A172 (cell line): ENCODE measurements at places on chromosomes 6 and 20. TPM values are rescaled to one million over a fixed set of nuclear protein-coding genes. Genes with fewer than 3 reads are reported as not detected.

DNA sequence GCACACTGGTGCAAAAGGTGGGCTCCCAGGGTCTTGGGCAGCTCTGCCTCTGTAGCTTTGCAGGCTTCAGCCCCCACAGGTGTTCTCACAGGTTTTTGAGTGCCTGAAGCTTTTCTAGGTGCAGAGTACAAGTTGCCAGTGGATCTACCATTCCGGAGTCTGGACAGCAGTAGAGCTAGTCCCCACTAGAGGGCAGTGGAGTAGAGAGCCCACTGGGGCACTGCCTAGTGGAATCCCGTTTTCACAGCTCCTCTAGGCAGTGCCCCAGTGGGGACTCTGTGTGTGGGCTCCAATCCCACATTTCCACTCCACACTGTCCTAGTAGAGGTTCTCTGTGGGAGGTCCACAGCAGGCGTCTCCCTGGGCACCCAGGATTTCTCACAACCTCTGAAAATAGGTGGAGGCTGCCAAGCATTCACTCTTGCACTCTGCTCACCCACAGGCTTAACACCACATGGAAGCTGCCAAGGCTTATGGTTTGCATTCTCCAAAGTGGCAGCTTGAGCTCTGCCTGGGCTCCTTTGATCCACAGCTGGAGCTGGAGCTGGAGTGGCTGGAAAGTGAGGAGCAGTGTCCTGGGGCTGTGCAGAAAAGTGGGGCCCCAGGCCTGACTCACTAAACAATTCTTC is 86.3 kb upstream of the PROKR2 start:
- DNase-seq = peak; percentile 12

GRCh38 chr20:23690581-23690980 is 1.7 kb upstream of the CST4 start:
- DNase-seq = no peak

GRCh38 chr6:169082817-169083507 is 170.7 kb downstream of the THBS2 start:
- DNase-seq = no peak

- no peak for DNase-seq
Observed at GRCh38 chr6:118016532-118016931, 109.5 kb downstream of the SLC35F1 start.

DNA sequence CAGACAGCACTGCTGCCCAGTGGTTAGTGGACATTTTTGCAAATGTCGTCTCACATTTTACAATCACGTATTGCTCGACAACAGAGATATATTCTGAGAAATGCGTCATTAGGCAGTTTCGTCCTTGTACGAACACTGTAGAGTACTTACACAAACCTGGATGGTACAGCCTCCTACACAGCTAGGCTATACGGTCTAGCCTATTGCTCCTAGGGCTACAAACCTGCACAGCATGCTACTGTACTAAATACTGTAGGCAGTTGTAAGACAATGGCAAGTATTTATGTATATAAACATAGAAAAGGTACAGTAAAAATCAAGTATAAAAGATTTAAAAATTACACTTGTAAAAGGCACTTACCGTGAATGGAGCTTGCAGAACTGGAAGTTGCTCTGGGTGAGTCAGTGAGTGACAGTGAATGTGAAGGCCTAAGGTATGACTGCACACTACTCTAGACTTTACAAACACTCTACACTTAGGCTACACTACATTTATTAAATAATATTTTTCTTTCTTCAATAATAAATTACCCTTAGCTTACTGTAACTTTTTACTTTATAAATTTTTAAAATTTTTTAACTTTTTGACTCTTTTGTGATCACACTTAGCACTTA is 43.1 kb downstream of the ALDH5A1 start:
- no peak for DNase-seq

- DNase-seq = no peak
Observed at GRCh38 chr20:54726687-54727300, 251.4 kb downstream of the DOK5 start.

DNA sequence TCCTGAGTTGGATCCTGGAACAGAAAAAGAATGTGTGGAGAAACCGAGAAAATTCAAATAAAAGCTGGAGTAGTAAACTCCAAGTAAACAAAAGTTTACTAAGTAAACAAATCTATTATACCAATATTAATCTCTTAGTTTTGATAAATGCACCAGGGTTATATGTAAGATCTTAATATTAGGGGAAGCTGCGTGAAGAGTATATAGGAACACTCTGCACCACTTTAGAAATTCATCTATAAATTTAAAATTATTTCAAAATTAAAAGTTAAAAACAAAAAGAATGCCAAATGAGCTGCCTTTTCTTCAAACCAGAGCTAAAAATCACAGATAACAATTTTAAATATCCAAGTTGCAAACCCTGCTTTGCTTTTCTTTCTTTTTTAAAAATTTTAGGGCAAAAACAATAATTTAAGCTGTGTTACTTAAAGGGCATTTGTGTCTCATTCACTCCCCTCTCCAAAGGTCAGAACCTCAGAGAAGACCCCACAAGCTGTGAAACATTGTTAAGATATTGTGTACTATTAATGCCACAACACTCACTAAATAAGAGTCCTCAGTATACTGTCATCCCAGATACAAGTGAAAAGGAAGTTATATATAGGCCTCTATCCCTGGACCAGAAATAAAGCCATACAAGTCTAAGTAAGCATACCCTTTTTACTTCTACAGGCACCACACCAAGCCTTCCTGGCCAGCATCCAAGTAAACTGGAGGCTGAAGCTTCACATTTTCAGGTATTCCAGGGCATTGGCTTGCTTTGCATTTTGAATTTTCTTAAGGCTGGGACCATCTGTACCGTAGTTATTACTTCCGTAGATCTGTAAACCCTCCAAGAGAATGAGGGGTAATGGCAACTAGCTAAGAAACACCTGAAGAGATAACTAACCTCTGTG is 7.0 kb downstream of the DNAAF9 start:
- no peak for DNase-seq

Gene FGD2
- not detected in 2 replicates for total RNA-seq

- no peak for DNase-seq
Observed at GRCh38 chr6:56444855-56445254, 197.5 kb upstream of the COL21A1 start.

GRCh38 chr6:114100215-114100994 is 129.5 kb upstream of the HDAC2 start:
- DNase-seq = peak; percentile 47

DNA sequence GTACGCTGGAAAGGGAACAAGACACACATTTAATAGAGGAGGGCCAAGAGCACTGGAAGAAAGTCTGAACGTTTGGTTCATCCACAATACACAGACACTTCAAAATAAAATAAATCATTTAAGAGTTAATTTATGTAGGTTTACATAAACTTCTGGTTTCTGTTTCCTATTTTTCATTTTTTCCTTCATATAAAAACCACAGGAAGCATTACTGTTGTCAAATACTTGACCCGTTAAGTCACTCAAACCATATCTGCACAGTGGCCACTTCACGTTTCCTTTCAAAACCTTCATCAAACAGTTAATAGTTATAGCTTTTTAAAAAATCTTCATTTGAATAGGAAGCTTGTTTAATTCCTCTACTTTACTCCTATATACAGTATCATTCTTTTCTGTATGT is 257.6 kb upstream of the THEMIS start:
- no peak for DNase-seq

GRCh38 chr6:99603421-99604165 is 3.0 kb upstream of the PRDM13 start:
- no peak for DNase-seq

Gene HS3ST5
- not detected in 2 replicates for total RNA-seq

GRCh38 chr20:64053841-64054661 is 4.6 kb upstream of the SOX18 start:
- peak; percentile 66 for DNase-seq

DNA sequence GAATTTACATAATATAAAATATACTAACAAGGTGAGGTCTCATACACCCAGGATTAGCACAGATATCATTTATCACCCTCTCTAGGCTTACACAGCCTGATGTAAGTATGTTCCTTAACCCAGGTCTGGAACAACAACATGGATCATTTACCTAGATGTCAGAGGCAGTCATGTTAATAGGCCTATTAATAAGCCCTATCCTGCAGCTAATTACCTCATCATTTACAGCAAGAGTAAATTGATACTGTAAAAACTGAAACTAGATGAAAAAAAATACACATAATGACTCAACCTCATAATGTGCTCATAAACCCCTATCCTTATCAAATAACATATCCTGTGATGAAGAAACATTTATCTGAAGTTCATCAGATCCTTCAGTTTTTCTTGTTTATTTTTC is 334.3 kb upstream of the MANEA start:
- no peak for DNase-seq

- no peak for DNase-seq
Observed at GRCh38 chr6:4682431-4683097, 93.6 kb upstream of the CDYL start.

DNA sequence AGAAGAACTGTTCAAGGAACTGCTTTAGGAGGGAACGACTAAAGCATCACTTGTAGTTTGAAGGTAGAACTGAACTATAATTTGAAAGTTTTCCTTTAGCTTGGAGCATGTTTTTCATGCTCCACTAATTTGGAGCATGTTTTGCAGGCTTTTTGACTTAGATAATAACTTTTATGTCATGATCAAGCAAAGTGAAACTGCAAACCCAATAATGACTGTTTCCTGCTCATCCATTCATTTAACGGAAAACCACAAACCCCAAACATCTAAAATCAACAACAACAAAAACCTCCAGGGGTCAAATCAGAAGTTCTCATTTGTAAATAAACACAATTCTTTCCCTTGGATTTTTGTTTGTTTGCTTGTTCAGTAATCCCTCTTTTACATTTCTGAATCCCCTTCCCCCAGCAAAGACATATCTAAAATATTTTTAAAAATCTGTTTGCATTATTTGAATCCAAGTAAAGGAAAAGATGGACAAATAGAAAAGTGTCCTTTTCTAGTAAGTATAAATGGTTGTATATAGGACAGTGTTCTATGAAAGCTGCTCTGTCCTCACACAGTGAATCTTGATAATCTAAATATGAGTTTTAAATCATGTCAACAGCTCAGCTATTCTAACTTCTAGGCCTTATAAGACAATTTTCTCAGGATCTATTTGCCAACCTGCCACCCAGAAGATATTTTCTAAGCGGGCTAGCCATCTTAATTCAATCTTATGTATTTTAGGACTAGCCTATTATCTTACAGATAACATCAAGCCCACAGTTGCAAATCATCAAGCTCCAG is 2.6 kb downstream of the SIM1 start:
- no peak for DNase-seq

DNA sequence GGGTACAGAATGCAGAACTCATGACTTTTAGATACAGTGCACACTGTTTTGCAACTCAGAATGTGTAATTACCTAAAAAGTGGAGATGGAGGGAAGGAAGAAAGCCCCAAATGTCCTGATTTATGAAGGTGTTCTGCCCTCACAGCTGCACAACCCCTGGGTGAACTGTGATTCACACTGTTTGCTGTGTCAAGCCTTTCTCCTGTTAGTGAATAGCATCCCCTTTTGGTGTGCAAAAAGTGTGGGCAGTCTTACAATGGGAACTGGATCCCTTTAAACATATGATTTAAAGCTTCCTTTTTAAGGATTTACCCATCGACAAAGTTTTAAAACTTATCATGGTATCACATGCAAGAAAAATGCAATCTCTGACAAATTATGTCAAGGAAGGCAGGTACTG is 633.4 kb upstream of the EPHA7 start:
- DNase-seq = no peak

DNA sequence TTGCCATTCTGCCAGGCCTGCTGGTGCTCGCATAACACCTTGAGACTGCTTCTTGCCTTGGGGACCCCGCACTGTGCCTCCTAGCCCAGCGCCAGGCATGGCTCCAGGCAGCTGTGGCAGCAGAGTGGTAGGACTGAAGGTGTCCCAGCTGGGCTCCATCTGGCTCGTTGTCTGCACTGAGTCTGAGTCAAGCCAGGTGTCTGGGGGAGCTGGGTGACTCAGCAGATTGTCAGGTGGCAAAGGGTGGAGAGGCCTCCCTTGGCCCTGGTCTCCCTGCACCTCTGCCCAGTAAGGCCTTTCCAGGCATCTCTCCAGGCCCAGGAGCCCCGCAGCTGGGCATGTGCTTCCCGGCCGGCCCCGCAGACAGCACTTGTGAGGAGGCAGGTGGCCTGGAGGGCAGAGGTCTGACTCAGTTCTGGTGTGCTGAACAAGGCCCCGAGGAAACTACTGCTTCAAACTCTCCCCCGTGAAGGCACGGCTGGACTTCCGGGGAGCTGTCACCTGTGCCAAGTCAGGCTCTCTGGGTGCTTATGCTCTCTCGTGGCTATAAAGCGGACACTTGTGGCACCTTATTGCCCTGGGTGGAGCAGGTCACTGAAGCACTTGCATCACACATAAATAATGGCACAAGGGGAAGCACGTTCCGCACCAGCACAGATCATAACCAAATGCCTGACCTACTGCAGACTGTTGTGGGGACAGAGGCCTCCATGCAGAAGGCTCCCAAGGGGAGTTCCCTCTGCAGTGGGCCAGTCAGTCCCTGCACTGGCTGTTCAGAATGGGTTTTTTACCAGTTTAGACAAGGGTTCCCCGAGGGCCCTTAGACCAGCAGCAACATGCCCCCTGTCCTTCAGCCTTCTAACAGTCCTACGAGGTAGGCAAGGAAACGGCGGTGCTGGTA is 27.5 kb downstream of the FOXC1 start:
- peak; percentile 89 for DNase-seq

Gene MRPS18B
- total RNA-seq = 76.8 and 82.8 TPM in 2 replicates

DNA sequence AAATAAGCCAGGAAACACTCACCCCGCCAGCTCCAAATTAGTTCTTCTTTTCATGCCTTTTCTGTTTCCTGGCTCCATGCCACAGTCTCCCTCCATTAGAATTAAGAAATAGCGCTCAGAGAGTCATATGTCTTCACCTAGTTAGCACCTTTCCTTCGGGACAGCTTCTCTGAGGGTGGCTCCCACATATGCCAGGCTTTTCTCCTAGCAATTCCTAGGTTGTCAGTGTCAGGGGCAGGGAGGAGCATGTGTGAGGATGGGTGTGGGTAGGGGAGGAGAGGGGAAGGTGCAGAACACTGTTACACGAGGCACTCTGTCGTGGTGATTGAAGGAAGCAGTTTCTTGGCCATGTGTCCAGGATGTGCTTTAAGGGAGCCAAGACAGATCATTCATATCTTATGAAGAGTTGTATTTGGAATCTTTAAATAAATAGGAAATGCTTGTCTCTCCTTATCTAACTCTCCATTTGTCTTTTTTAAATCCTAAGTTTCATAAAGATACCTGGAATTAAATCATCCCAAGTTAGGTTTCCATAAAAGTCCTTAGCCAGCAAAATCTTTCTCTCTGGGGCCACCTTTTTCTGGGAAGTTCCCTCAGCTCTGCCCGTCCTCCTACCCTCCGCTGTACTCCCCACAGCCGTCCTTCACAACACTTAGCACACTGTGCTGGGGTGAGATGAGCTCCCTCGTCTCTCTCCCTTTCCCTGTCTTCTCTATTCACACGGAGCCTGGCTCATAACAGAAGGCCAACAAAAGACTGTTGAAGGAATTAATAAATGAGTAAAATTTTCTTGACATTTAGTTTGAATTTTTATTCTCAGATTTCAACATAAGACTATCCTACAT is 361.0 kb downstream of the CD83 start:
- no peak for DNase-seq

Gene COL9A1
- not detected in 2 replicates for total RNA-seq

- DNase-seq = no peak
Observed at GRCh38 chr6:135329851-135330803, 149.0 kb downstream of the MYB start.
